ENCODE measurements at places on chromosomes 4 and X.

DNA sequence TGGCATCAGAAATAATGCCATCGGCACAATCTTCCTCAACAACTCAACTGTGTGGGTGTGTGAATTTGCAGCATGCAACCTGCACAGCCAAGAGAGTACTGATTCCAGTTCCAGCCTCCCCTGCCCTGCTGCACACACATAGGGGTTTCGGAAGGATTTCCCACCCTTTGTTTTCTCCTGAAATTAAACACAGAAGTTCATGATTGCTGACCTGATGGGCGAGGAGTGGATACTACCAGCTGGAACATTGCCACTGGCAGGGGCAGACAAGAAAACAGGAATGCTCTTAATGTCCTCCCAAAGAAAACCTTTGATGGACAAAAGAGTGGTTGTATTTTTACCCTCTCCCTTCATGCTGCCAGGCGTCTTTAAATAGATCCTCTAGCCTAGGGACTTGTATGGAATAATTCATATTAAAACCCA, 4.8 kb downstream of the NDP start:
- no peak for DNase-seq

GRCh38 chr4:139843641-139844040, 178.0 kb downstream of the MGST2 start:
- no peak for DNase-seq

GRCh38 chrX:154382483-154383069, 3.5 kb downstream of the EMD start:
- DNase-seq: no peak

- DNase-seq: no peak
Measured at GRCh38 chrX:43986083-43986482, 12.9 kb upstream of the NDP start.

- no peak for DNase-seq
Measured at GRCh38 chr4:10172278-10172921, 55.8 kb upstream of the WDR1 start.

DNA sequence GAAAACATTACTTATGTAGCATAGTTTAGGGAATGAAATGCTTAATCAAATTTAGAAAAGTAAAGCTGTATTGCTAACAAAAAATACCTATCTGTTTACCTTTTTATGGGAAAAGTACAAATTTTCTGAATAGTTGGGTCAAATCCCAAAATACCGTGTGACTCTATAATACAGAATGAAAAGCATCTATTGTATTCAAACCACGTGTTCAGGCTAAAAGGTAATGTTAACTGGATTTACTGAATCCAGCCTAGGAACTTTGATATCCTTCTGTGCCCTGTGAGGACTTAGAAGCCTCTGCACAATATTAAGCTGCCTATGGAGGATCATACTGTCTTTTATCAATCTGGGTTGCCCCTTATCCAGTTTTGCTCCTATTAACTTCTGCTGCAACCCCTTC, 36.3 kb upstream of the AGA start:
- no peak for DNase-seq

DNA sequence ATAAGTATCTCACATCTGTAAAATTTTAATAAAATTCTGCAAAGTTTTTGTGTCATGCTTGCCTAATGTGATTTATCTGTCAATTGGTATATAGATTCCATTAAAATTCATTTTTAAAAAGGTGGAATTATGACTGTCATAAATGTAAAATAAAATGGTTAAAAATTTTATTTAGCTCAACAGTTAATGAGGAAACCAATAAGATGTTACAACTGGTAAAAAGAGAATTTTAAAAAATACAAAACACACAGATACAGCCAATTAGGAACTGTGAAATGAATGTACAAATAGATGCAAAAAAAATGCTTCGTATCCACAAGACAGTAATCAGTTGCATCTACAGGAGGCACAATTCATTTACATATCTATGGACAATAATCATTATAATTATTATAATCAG, 297.6 kb downstream of the IL1RAPL1 start:
- DNase-seq: no peak

- no peak for DNase-seq
Measured at GRCh38 chrX:55008571-55009358, 8.6 kb downstream of the APEX2 start.

DNA sequence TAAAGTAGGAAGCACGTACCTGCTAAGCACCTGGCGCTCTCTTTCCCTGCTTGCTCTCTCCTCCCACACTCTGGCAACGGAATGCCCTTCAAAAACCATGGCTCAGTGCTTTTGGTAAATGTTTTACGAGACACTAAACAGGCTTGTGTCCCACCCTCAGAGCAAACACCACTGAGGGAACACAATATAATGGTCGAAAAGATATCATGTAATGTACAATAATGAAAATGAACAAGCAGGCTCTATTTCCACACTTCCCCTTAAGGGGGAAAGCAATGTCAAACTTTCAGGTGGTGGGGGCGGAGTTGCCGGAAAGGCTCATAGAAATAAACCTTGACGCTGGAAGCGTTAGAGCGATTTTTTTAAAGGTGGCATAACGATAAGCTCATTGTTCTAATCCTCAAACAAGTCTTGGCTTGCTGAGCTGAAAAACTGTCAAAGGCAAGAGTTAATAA, 115.1 kb downstream of the RBM47 start:
- no peak for DNase-seq

DNA sequence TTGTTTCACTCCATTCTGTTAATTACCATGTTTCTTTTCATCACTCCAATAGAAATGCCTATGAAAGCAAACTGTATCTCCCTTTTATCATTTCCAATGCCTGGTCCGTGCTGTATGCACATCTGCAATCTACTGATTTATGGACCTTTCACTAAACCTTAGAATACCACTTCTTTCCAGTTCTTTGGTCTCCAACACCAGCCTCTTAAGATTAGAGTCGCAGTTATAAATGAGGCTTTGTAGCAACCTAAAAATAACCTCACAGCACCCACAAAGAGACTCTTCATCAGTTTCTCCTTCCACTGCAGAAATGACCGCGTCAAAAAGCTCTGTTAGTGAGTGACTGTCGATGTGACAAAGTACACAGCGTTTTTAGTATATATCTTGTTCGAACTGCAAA, 282.6 kb downstream of the ADGRA3 start:
- no peak for DNase-seq

DNA sequence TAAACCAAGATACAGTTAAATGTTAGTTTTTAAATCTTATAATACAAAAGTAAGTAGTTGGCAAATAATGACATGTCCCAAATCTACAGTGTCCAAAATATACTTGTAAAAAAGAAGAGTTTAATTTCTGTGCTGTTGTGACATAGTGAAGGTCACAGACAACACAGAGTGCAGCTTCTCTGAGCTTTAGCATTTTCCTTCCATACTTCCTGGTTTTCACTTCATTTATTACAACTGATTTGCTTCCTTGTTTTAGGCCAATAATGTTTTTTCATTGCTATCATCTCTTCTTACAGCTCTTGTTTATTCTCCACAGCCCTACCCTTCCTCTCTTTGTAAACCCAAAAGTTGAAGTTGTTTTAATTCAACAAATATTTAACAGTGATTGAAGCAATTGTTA, 132.4 kb upstream of the TET2 start:
- no peak for DNase-seq

GRCh38 chrX:7689791-7690412, 153.1 kb upstream of the VCX start:
- no peak for DNase-seq

- DNase-seq: peak; percentile 76
Measured at GRCh38 chr4:99564921-99565320, 1.1 kb upstream of the TRMT10A start.

- DNase-seq: peak; percentile 60
Measured at GRCh38 chr4:81351654-81352445, 119.9 kb downstream of the RASGEF1B start.

- DNase-seq: peak; percentile 72
Measured at GRCh38 chrX:47749185-47749967, 87.3 kb upstream of the ZNF81 start.

GRCh38 chr4:115090483-115091075, 22.8 kb downstream of the NDST4 start:
- DNase-seq: peak; percentile 40

DNA sequence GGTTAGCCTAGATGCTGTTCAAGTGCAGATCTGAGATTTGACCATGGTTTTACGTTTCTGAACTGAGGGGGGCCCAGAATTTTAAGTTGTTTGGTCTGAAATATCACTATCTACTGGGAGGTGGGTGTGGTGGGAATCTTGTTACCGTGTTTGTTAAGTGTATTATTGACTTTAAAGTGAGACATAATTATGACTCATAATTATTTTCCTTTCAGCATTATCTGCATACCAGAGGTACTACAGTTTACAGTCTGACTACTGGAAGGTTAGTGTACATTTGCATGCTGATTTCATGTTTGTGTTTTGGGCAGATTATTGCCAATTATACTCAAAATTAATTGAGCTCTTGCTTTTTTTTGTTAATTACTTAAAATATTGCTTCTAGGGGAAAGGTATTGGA, 101.5 kb downstream of the KDM6A start:
- no peak for DNase-seq

DNA sequence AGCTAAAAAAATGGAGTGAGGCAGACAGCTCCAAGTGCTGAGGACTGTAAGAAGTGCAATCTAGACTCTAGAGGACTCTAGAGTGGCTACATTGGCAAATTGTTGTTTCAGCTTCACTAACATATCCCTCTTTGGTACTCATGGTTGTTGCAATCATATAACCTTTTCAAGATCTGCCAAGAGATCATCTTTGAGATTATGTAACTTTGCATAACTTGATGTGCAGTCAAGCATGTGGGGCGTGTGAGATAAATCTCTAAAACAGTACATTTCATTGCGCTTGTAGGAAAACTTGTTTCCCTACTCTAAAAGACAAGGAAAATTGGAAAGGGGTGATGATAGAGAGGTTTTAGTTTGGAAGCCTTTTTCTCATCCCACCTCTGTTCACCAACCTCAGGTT, 11.2 kb upstream of the BRS3 start:
- no peak for DNase-seq

DNA sequence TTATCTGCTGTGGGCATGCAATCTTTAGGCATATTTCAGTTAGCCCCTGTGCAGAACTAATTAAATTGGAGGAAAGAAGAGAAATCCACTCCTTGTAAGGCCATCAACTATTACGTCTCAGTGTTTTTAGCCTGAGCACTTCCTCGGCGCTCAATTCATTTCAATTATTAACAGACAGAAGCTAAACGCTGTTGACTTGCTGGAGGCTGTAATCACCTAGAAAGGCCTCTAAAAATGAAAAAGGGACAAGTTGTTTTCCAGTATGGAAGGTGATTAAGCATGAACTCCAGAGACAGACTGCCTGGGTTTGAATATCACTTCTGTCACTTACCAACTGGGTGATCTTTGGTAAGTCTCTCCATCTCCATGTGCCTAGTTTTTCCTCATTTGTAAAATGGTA, 59.6 kb downstream of the LEF1 start:
- DNase-seq: no peak

- DNase-seq: no peak
Measured at GRCh38 chr4:110275871-110276270, 77.5 kb upstream of the ELOVL6 start.

DNA sequence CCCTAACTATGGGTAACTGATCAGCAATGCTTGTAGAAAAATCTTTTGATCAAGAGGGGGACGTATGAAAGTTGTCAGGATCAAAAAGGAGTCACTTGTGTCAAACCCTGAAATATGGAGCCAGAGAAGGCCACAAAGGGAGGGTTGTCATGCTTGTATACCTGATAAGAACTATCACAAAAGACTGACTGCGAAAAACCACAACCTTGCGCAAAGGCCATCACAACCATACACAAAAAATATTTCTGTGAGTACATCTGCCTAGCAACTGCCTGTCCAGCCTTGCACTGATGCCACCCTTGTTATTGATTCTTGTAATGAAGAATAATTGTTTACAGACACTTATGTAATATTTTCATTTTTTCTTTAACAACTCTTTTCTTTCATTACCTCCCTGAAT, 22.8 kb upstream of the EIF4E start:
- DNase-seq: no peak

DNA sequence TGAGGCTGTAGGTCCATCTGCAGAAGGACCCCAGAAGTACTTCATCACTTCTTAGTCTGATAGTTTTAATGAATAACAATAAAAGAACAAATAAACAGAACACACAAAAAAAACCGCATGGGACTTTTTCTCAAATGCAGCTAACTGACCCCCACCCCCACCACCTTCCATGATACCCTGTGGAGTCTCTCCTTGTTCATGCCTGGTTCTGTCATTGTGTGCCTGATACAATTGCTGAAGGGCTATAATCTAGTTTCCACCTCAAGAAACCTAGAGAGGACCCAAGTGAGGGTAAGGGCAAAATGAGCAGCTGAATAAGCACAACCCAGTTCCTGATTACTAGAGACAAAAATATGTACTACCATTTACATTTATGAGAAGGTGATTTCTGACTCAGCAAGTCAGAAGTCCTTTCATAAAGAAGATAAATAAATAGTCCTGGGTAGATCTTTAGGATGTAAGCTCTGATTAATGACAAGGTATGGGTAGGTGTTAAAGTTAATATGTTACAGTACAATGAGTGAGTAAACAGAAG, 155.1 kb downstream of the TMA16 start:
- DNase-seq: no peak

GRCh38 chr4:25233194-25233593, 639 bp upstream of the PI4K2B start:
- DNase-seq: no peak

DNA sequence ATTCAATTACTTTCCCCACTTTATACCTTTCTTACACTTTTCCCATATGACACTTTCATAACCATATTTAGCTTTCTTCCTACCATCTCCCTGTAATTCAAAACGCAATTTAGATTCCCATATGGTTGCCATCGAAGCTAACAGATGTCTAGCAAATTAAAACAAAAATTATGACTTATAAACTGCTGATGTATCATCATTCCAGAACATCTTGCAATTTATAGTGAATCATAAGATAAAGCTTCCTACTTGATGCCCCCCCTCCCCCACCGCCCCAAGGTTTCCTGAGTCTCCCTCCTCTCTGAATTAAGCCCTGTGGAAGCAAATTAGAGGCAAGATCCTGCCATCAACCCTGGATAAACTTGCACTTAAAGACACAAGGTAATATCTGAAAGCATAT, 5.4 kb downstream of the TSPAN5 start:
- DNase-seq: peak; percentile 26

- DNase-seq: no peak
Measured at GRCh38 chr4:10971800-10972401, 287.3 kb upstream of the CLNK start.

GRCh38 chr4:4873203-4873602, 13.7 kb downstream of the MSX1 start:
- no peak for DNase-seq

DNA sequence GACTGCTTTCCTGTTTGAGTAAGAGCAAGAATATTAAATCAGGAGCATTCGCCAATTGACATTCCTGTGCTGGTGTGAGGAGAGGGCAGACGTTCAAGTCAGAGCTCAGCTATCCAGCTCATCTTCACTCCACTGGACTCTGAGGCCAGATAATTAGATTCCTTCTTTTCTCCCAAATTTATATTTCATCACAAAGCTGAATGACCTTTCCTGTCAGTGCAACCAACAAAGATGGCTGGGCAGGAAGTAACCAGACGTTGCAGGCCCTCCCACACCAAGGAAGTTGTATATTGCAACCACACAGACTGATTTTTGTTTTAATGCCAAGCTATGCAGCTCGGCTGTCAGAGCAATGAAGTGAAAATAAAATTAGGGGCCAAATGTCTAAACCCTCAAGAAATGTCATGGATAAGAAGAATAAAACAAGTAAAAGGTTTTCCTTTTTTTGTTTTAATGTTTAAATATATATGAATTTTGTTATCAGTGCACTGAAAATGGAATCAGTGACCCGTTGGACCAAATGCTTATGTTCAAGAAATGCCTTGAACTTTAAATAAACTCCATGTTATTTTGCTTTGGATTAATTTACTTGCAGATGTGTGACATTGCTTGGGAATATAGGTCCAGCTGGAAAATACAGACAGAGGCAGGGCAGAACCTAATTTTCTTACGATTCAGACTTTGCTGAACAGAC, 578.9 kb upstream of the FAT1 start:
- no peak for DNase-seq

All from NCI-H524 (cell line).